ENCODE measurements at places on chromosomes 13 and 19.
A peak's percentile ranks its signal among the peaks of the same experiment; 100 is the strongest.

- DNase-seq: no peak
Measured at GRCh38 chr13:108018371-108018870, 196.9 kb downstream of the LIG4 start.

DNA sequence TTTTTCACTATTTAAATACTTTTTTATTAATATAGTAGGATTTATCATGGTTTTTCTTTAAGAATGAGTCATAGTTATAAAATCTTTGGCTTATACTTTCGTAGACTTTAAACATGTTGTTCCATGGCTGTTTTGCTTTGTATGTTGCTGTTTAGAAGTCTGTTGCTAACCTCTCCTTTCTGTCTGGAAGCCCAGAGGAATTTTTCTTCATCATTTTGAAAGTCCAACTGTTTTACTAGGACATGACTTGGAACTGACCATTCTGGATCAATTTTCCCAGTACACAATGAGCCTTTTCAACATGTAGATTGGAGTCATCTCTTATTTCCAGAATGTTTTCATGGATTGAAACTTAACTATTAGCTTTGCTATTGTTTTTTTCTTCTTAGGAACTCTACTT is 7.9 kb downstream of the CAB39L start:
- DNase-seq: peak; percentile 51

DNA sequence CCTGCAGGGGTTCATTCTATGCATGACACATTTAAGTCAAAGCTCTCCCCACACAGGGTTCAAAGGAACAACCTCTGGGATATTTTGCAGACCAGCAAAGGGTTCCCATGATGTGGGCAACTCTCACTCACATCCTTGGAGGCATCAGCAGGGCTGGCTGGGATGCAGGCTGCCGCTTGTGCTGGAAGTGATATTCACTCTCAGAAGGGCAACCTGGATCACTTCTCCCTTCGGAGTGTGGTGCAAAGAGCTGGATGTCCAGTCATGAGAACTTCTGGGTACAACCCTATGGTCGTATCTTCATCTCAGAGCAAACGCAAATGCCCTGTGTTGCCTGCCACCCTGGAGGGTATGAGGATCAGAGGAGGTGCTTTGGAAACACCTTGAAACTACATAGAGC is 98.6 kb downstream of the ZDHHC20 start:
- DNase-seq: no peak

DNA sequence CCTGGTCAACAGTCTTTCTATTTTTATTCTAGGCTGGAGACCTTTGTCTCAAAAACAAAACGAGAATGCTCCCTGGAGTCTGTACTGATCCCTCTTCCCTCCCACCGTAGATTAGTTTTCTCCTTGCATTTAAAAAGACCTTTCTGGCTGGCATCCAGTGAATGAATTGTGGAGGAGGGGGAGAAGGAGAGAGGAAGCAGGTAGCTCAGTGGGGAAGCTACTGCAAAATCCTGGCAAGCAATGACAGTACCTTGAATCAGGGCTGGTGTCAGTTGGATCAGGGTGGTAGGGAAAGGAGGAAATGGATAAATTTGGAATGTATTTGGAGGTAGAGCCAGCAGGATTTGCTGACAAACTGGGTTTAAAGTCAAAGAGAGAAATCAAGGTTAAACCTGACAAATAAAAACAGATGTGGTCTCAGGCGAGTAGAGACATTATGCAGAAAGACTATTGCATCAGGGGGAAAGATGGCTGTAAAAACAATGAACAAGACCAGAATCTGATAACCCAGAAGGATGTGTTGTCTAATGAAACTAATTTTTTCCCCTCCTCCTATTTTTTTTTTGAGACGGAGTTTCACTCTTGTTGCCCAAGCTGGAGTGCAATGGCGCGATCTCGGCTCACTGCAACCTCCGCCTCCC is 3.5 kb upstream of the CYP2S1 start:
- no peak for DNase-seq

DNA sequence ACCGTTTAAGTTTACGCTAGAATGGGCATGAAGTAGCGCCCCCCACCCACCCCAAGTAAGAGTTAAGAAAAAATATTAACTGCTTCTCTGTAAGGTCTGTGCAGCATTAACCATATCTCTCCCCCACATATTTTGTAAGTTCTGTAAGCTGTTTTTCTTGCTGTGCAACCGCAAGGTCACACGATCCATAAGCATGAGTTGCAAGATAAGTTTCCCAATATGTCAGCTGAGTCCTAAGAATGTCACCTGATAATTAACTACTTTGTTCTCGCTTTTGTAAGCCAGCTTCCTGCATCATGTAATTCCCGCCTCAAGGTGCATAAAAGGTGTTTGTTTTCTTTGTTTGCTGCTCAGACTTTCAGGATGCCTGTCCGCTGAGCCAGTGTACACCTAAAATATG is 187.0 kb downstream of the MYO16 start:
- peak; percentile 53 for DNase-seq

GRCh38 chr19:10871711-10872545 is 575 bp downstream of the CARM1 start:
- DNase-seq: no peak

DNA sequence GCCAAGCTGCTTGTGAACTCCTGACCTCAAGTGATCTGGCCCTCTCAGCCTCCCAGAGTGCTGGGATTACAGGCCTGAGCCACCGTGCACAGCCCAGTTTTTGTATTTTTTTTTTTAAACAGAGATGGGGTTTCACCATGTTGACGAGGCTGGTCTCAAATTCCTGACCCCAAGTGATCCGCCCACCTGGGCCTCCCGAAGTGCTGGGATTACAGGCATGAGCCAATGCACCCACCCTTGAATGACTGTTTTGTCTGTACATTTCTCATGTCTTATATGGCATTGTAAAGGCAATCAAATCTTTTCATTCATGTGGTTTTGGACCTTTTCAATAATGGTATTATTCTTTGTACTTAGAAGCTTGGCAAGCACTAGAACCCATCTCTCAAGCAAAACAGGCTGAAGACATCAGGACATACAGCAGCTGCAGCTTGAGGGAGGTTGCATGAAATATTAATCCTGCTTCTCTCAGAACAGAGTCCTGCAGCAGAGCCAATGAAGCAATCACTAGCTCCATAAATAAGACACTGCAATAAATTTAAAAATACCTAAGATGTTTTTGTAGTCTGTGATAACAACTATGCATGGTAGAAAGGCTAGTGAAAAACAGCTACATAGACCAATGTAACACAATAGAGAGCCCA is 209.9 kb downstream of the TUBA3C start:
- no peak for DNase-seq

GRCh38 chr19:27974082-27974513 is 1238.9 kb downstream of the UQCRFS1 start:
- DNase-seq: peak; percentile 58

DNA sequence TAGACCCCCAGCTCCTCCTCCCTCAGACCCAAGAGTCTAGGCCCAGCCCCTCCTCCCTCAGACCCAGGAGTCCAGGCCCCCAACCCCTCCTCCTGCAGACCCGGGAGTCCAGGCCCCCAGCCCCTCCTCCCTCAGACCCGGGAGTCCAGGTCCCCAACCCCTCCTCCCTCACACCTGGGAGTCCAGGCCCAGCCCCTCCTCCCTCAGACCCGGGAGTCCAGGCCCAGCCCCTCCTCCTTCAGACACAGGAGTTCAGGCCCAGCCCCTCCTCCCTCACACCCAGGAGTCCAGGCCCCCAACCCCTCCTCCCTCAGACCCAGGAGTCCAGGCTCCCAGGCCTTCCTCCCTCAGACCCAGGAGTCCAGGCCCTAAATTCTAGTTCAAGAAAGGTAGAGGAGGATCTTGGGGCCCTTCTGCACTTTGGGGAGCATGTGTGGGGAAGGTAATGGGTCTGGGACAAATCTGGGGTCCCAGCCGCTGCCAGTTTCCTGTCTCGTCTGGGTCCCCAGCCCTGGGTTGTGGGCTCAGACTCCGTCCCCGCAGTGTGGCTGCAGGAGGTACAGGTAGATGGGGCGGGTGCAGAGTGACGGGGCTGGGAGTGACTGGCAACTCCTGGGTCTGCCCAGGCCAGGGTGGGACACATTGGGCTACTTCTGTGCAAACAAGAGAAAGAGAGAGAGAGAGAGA is 3.2 kb upstream of the TMEM190 start:
- no peak for DNase-seq

DNA sequence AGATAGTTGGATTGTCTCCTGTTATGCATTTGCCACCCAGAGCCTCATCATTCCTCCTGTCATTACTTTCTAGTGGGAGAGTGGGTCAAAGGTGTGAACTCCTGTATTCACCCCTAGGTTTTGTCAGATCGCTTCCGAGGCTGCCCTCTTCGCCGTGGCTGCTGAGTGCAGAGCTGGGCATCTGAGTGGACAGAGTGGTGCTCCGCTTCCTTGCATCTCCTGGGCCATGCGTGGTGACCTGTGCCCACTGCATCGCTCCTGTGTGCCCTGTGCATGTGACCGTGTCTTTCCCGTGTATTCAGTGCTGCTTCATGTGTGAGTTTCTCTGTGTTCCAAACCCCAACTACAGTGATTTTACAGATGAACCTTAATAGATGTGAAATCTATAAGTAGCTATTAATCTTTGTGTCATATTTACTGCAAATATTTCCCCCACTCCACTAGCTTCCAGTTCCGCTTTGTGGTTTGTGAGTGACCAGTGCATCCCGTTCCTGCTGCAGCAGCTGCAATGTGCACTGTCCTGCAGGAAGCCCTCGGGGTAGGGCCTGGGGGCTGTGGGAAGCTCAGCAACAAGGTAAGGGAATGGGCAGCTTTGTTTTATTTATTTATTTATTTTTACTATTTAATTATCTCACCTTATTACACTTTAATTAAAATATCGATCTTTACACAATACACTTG is 53.1 kb downstream of the C13orf46 start:
- DNase-seq: no peak

DNA sequence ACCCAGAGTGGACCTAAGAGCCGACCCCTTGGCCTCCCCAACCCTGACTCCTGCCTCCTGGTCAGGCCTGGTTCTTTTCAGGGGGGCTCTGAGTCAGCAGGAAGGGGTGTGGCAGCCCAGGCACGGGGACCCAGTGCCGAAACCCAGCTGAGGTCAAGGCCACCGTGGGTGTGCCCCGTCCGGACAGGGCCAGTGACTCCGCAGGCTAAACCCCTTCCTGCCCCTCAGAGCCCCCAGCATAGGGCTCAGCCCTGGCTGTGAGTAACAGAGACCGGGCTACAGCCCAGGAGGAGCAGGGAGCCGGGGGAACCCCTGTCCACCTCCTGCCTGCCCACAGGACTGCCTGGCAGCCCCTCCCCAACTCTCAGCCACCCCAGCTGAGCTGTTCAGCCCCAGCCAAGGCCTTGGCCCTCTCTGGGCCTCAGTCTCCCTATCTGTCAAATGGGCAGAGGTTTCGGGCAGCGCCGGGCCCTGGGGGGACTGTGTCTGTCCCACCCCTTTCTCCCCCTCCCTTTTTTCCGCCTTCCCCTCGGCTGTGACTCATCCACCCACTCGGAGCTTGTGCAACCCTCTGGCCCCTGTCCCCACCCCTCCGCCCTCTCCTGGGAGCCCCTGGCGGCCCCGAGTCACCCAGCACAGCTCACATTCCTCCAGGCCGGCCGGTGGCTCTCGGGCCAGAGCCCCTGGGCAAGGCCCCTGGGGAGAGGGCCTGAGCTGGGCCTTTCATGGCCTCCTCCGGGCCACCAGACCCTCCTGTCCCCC is 8.6 kb downstream of the ZBTB7A start:
- peak; percentile 86 for DNase-seq

DNA sequence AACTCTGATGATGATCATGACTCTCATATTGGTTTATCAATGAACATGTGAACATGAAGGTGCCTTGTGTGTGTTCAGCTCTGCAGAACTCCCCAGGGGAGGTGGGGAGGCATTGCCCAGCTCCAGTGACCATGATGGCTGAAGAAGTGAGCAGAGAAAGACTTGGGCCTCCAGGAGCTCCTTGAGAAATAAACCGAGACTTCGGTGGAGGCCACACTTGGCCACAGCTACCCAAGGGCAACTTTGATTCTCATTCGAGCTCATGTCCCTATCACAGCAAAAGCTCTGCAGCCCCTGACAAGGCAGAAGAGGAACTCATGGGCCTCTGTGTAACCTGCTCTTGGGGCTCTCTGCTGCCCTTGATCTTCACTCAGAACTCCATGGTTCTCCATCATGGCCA is 44.1 kb upstream of the ZNF536 start:
- no peak for DNase-seq

GRCh38 chr19:55091126-55091910 is 15.6 kb downstream of the EPS8L1 start:
- DNase-seq: no peak

GRCh38 chr19:50158577-50158976 is 4.5 kb downstream of the IZUMO2 start:
- no peak for DNase-seq

GRCh38 chr19:12139269-12139668 is 881 bp downstream of the ZNF20 start:
- DNase-seq: peak; percentile 13

GRCh38 chr19:1862424-1863327 is 703 bp downstream of the KLF16 start:
- DNase-seq: no peak

DNA sequence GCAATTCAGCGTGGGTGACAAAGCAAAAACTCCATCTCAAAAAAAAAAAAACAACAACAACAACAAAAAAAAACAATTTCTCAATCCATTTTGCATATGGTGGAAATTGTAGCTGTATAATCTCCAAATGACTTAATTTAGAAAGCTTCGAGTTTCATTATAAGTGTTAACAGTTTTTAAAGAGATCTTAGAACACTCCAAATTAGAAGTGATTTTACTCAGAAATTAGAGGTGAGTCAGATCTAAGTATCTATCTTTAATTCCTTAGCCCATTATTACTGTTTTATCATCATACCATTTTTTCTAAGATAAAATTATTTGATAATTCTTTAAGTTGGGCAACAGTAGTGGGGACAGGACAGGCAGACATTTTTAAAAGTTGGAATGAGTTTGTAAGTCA is 60.5 kb downstream of the ZMYM2 start:
- no peak for DNase-seq

DNA sequence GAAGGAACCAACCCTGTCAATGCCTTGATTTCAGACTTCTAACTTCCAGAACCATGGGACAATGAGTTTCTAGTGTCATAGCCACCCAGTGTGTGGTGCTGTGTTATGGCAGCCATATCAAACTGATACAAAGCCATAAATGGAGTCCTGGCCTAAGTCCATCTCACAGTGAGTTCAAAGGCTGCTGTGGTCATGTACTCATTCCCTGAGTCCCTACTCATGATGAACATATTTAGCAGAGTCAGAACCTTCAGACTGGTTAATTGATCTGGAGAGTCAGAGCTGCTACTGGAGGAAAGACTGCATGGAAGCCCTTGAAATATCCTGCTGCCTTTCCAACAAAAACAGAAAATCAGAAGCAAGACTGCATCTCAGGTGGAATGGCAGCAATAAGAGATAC is 39.2 kb upstream of the CSNK1A1L start:
- peak; percentile 43 for DNase-seq

DNA sequence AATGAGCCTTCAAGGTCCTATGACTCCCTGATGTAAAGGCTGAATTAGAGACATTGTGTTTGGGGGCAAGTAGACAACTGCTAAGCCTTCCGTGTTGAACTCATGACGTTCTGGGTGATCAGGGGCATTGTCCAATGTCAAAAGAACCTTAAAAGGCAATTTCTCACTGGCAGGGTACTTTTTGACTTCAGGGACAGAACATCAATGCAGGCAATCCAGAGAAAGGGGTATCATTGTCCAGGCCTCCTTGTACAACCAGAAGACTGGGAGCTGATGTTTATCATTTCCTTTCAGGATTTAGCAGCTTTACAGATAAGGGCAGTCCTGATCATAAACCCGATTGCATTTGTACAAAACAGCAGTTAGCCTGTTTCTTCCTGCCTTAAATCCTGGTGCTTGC is 25.0 kb upstream of the SMAD9 start:
- DNase-seq: no peak

Measured in choroid plexus epithelial cell (primary cell).